ENCODE measurements at places on chromosomes 12 and 14.

- DNase-seq: no peak
Measured at GRCh38 chr12:130967636-130968035, 13.9 kb downstream of the ADGRD1 start.

DNA sequence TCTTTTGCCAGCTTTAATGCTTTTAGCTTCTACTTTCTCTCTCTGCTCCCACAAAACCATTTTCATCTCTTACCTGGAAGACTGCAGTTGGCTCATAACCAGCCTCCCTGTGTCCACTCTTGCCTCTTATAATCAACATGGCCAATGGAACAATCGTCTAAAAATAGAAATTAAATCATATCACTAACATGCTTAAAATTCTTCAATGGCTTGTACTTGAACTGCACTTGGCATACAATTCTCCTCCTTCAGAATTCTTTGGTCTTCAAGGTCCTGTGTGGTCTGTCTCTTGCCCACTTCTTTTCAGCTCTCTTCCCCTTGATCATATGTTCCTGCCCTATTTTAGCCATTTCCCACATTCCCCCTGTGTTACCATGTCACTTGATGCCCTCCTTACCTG is 342.2 kb downstream of the ATP23 start:
- no peak for DNase-seq

DNA sequence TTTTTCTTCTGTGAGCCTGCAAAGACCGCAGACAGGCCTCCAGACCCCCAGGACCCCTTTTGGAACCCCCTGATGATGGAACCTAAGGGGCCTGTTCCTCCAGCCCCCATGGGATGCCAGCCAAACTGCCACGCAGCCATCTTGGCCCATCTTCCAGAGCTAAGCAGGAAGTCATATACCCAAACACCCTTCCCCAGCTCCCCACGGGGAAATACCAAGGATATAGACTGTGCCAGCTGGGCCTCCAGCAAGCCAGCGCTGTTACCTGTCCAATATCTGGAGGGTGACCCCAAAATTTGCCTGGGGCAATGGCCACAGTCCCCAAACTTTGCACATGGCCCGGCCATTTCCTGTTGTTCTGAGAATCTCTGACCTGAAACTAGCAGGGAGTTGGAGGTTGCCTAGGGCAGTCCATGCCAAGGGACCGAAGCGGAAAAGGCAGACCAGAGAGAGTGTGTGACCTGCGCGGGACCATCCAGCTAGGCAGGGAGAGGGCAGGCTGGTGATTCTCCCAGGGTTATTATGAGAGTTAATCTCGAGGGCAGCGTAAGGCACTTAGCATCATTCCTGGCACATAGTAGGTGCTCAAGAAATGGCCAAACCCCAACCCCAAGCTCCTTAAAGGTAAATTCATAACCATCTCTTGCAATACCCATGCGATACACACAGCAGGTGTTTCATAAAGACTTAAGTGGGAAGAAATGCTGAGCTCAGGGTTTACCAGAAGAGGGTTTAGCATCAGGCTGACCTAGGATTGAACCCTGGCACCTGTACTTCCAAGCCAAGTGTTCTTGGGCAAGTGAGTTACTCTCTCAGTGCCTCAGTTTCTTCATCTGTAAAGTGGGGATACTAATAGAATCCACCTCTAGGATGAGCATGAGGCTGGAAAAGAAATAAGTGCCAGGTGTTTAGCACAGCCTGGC is 2.6 kb upstream of the RASAL1 start:
- no peak for DNase-seq

- no peak for DNase-seq
Measured at GRCh38 chr12:65313719-65314317, 35.3 kb downstream of the MSRB3 start.

DNA sequence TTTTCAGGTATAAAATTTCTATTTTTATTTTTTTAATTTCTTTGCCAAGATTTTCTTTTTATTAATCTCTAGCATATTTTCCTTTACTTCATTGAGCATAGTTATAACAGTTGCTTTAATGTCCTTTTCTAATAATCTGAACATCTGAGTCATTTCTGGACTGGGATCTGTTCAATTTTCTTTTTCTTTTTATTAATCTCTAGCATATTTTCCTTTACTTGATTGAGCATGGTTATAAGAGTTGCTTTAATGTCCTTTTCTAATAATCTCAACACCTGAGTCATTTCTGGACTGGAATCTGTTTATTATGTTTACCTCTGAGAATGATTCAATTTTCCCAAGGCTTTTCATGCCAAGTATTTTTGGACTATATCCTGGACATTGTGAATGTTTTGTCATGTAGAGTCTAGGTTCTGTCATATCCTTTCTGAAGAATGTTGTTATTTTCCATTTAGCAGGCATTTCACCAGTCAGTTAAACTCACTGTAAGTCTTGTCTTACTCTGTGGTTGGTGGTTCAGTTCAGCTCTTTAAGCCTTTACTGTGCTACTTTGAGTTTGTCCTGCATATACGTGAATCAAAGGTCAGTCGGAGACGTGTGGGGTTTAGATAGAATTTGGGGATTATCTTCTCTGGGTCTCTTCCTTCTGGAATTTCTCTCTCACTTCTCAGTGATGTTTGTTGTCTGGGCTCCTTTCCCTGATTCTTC is 20.3 kb downstream of the TTC6 start:
- DNase-seq: no peak

GRCh38 chr14:100398044-100398443 is 74.9 kb downstream of the SLC25A47 start:
- DNase-seq: no peak

DNA sequence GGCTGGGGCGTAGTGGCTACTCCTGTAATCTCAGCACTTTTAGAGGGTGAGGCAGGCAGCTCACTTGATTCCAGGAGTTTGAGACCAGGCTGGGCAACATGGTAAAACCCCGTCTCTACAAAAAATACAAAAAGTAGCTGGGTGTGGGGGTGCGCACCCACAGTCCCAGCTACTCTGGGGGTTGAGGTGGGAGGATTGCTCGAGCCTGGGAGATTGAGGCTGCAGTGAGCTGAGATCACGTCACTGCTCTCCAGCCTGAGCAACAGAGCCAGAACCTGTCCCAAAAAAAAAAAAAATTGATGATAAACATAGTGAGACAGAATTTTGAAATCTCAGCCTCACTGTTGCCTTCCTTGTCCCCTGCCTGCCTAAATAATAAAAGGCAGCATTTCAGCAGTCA is 40.0 kb downstream of the PTPN11 start:
- no peak for DNase-seq

DNA sequence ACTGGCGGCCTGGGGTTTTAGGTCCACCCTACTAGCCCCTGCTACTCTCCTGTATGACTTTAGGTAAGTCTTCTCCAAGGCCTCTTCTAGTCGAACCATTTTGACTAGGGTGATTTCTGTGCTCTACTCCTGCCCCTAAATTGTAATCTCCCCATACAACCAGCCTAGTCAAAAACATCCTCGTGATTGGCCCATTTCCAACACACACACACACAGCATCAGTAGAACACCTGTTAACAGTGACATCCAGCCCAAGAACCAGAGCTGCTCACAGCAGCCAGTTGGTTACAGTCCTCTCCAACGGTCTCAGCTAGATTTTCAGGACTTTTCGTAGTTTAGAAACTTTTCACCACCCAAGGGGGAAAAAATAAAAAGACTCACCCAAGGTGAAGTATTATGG is 30.9 kb downstream of the NT5DC3 start:
- no peak for DNase-seq

- DNase-seq: no peak
Measured at GRCh38 chr14:24056800-24057184, 5.0 kb downstream of the CARMIL3 start.

DNA sequence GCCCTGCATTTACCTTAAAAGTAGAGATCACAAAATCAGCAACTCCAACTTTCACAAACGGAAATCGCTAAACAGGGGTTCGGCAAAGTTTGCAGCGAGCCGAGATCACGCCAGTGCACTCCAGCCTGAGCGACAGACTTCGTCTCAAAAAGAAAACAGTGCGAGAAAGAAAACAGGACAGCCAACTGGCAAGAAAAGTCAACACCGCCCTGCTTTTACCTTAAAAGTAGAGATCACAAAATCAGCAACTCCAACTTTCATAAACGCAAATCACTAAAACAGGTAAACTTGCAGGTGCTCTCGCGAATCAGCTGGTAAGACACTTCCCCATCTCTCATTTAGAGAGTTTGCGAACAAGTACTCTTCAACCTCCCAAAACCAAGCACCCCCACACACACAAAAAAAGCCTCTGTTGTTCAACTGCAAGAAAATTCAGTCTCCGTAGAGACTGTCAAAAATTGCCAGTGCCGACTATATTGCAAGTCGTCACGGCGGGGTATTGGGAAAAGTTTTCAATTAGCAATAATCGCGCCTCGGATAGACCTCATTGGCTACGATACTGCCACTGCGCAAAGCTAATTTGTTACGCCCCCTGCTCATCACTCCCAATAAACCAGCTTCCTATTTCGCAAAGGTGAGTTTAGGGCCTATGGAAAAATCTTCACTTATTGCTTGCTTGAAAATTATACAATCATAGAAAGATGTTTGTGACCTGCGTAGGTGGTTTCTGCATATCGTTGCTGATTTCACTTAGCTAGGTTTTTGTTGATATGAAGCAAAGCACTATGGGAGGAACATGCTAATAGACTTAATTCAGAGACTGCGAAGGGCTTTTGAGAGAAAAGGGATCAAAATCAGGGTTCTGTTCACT is at the start of gene RNU4-1:
TSS of gene RNU4-1 (minus strand) at position 577 of the 871 bp plus-strand sequence.
- peak; percentile 38 for DNase-seq

- DNase-seq: no peak
Measured at GRCh38 chr14:81162941-81163340, 57.8 kb downstream of the GTF2A1 start.

DNA sequence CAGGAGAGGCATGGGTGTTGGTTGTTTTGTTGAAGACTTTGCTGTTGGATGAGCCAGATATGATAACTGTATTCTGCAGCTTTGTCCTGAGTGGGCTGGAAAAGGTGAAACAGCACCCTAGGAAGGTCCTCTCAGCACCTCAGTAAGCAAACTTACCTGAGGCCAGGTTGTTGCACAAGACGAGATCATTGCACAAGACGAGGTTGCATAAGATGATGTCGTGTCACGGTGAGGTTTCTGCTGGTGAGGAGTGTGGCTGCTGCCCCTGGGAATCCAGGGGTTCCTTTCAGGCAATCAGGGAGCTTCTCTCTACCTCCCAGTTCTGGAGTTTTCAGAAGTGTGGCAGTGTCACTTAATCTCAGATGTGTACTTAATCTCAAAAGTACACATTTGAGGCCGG is 85.6 kb downstream of the GLT1D1 start:
- no peak for DNase-seq

- DNase-seq: peak; percentile 54
Measured at GRCh38 chr14:22047115-22047514, 373.5 kb upstream of the OR4E1 start.

- peak; percentile 27 for DNase-seq
Measured at GRCh38 chr12:127416796-127417195, 850.2 kb upstream of the TMEM132C start.

DNA sequence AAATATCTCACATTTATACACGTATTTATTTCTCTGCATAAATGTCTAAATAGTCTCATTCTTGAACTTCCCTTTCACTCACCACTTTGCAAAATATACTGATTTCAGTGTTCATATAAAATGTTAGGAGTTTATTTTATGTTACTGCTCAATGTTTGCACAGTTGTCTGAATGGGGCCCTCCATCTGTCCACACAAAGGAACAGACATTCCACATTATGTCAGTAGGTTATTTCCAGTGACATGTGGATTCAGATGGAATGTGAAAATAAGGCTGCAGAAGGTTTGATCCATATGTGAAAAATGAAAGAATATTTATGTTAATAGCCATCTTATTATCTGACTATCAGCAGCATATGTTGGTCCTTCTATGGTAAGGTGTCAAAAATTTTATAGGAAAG is 994.4 kb upstream of the SEL1L start:
- DNase-seq: no peak

DNA sequence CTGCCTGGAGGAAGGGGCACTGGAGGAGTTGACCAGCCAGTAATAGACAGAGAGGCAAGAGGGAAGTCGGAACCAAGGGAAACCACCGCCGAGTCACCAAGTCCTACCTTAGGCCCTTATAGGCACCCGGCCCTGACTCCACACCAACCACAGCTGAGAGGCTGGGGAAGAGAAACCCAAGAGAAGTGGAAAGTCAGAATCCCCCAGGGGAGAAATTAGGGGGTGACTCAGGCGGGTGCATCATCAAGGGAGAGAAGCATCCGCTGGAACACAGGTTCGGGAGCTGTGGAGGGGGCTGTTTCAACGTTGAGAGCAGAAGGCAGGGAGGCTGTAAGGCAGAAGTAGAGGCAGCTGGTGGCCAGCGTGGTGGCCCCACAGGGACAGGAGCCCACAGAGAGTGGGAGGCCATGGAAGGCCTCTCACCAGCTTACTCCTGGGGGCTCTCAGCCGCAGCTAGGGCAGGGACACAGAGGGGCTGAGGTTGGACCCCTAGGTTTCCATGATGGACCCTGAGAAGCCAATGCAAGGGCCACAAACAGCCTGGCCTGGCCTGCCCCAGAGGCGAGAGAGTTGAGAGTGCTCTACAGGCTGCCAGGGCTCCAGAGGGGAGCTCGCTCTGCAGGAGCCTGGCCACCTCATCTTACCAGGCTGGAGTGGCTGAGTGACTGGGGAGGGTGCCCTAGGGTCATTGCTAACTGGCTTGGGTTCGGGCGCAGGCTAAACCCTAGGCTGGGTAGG is 1.4 kb upstream of the TRMT61A start:
- no peak for DNase-seq

GRCh38 chr14:74022346-74022745 is 3.2 kb downstream of the BBOF1 start:
- no peak for DNase-seq

DNA sequence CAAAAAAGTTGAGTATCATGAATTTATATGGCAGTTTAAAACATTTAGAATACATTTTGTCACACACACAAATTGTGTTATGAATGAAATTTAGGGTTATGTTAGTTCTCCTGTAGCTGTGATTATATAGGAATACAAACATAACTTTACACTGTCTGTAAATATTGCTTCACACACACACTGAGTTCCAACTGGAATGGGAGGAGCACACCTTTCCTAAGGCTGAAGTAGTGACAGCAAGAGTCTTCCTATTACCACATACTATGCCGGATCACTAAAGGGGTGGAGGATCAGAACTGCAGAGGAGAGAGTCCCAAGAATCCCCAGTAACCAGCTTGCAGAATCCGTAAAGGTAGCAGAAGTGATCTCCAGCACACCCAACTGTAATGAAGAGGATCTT is 63.7 kb downstream of the DNAI7 start:
- DNase-seq: no peak

DNA sequence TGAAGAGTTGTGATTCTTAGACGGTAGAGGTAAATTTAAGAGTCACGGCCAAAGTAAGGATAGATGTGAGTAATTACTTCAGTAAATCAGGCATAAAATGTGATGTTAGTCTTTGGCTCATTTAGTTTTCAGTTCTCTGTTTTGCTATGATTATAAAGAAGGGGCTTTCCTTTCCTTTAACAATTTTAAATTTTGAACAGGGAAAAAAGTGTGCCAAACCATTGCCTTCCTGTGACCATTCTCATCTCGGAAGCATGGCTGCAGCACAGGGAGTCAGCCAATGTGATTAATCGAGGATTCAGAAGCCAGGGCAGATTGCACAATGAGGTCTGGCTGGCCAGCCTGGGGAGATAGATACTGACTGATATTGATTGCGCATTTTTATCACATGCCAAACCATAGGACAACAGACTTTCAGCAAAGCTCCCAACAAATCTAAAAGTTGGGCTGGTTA is 480.2 kb upstream of the PRICKLE1 start:
- no peak for DNase-seq

GRCh38 chr12:116222358-116222757 is 55.1 kb downstream of the MED13L start:
- peak; percentile 44 for DNase-seq

GRCh38 chr14:23829736-23830471 is 123.7 kb upstream of the DHRS4 start:
- peak; percentile 81 for DNase-seq

Data from urothelium cell line (cell line).